MG63 (cell line): ENCODE measurements at places on chromosomes 5 and 9.
A peak's percentile ranks its signal among the peaks of the same experiment; 100 is the strongest.

- no peak for DNase-seq
Observed at GRCh38 chr9:95940265-95940664, 64.8 kb downstream of the ERCC6L2 start.

- DNase-seq: peak; percentile 84
Observed at GRCh38 chr5:147530530-147531389, 20.9 kb upstream of the DPYSL3 start.

GRCh38 chr5:135973323-135974020 lies 18.7 kb upstream of the LECT2 start:
- DNase-seq: peak; percentile 74

DNA sequence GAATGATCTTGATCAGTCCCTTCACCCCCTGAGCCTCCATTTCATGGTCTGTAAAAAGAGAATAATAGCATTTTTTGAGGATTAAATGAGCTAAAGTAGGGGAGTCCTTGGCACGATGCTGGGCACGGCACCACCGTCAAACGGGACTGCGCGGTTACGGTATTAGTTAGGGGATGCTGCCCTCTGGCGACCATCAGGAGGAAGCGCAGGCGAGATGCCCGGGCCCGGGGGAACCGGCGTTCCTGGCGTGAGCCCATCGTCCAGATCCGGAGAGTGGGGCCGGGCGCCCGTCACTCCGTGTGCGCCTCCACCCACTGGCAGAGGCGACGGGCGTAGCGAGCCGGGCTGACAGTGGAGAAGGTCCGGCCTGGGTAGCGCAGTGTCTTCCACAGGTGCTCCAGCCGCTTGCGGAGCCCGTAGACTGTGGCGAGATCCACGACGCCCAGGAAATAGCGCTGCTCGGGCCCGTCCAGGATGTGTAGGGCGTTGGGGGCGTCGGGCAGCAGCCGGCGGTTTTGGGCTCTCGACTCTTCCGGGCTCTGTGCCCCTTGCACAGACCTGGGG lies 4.8 kb upstream of the ST6GALNAC4 start:
- DNase-seq: peak; percentile 54
